ENCODE measurements at places on chromosomes 4 and X.

DNA sequence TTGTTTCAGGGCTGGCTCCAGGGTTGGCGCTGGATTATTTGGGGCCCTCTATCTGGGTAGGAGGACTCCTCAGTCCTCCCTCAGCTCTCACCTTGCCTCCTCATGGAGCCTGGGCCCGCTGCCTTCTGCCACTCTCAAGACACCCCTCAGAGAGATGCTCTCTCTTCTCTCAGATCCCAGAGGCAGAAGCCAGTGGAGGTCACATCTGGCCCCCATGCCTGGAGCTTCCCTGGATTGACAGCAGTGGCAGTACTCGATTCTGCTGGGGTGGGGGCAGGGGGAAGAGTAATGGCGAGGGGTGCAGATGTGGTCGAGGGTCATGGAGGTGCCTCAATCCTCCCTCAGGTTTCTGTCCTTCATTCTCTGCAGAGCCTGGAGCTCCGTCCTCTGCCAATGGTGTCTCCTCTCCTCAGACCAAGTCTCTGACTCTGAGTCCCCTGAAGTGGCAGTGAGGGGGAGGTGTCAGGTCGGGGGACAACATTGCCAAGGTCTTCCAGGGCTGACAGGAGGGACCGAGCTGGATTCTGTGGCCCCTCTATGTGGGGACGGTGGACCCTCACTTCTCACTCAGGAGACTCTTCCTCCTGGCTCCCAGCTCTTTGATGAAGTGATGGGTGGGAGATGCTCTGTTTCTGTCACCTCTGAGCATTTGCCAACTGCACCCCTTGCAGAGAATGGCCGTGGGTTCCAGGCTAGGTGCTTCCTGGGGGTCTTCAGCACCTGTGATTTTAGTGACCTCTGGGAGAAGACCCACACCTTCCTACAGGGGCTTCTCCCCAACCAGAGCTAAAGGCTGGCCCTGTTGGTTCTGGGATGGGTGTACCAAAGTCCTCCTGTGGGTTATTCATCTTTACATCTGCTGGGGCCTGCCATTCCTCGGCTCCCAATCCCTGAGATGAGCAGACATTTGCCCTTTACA, 10.9 kb upstream of the HSFX1 start:
- DNase-seq: no peak

- peak; percentile 47 for DNase-seq
Observed at GRCh38 chrX:119885554-119886428, 9.9 kb upstream of the AKAP14 start.

GRCh38 chr4:138522366-138522765, 280.2 kb upstream of the SLC7A11 start:
- peak; percentile 20 for DNase-seq

DNA sequence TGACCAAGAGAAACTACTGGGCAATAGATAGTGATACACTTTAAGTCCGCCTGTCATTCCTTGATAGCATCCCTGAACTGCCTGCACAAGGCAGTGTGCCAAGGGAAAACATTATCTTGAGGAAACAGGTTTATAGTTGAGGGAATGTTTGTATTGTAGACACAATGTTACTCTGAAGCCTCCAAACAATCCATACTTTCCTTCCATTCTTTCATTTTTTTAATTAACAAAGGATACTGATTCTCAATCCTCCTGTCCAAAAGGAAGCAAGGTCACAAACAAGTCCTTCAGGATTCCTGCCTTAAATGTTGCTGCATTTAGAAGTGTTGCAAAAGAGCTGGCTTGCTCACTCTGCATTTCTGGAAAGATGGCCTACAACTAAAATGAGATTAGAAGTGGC, 61.7 kb upstream of the PRSS48 start:
- DNase-seq: peak; percentile 43

- no peak for DNase-seq
Observed at GRCh38 chr4:4256799-4257198, 8.8 kb upstream of the TMEM128 start.

All from hematopoietic multipotent progenitor cell treated with erythropoietin and hydrocortisone succinate and interleukin-3 and kit ligand, for 8 days (in vitro differentiated cells).